ENCODE measurements at places on chromosomes 5 and 9.

GRCh38 chr5:139660923-139661814 is 13.0 kb downstream of the CXXC5 start:
- DNase-seq, result no peak

- no peak for DNase-seq
Observed at GRCh38 chr9:91415290-91415689, 8.3 kb downstream of the NFIL3 start.

GRCh38 chr9:4987961-4988421 is 2.9 kb downstream of the JAK2 start:
- peak; percentile 63 for DNase-seq

DNA sequence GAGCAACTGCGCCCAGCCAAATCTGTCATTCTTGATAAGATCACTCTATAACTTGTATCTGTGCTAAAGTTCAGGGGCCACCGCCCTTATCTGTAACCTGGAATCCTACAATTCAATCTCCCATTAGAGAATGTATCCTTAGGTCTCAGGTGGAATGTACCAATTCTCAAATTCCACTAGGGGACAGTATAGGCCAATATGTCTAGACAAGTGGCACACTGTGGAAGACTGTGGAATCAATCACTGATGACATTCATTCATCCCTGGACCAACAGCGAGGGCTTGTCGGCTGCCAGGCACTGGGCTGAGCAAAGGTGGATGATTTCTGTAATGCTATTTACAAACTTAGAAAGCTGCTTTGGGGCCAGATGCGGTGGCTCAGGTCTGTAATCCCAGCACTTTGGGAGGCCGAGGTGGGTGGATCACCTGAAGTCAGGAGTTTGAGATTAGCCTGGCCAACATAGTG is 28.7 kb upstream of the MEGF9 start:
- DNase-seq, result no peak

DNA sequence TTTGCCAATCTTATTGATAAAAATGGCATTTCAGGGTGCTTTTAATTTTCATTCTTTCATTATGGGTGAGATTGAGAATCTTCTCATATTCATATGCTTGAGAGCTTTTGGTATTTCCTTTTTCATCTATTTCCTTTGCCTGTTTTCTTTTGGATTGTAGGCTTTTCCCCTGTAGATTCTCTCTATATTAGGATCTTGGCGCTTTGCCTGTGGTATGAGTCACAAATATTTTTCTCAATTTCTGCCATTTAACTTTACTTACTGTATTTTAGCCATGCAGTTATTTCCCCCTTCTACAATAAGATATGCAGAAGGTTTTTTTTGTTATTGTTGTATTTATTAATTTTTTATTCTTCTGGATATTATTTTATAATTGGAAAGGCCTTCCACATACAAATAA is 21.5 kb upstream of the KLF9 start:
- no peak for DNase-seq

DNA sequence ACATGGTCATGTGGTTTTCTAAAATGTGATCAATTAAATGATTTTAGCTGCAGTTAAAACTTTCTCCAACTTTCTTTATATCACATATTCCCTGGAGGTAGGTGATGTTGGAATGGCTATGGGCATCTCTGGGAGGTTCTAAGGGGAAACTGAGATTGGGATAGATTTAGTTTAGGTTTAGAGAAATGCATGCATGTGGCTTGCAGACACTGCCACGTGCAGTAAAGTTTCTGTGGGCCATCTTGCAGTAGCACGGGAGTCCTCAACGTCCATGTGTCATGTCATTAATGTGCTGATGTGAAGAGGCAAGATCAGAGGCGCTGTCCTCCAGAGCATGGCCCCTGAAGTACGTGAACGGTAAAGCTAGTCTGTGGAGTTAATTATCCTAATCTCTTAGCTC is 532.7 kb downstream of the SEMA5A start:
- DNase-seq, result no peak

- no peak for DNase-seq
Observed at GRCh38 chr9:38527503-38527902, 92.9 kb downstream of the ANKRD18A start.

DNA sequence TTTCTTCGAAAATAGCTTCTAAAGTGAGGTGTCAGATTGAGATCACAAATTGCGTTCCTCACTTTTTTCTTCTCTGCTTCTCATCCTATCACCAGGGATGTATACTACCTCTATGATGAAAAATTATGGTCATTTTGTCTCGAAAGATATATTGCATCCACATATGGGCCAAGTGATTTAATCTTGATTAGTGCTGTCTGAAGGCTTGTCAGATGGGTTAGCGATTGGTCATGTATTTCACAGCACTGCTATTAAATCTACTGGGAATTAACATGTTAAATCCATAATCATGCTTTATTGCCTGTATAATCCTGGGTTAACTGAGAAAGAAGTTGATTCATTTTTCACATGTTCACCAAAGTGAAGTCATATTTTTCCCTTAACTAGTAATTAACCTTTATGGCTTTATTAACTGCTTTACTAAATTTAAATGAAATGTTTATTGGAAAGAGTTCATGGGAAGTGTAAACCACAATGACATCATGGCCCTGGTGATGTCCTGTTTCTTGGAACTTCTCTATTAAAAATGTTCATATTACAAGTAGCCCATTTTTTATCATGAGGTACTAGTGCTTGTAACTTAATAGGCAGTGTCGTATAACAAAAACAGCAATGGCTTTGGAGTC is 193.3 kb downstream of the SMC2 start:
- no peak for DNase-seq

DNA sequence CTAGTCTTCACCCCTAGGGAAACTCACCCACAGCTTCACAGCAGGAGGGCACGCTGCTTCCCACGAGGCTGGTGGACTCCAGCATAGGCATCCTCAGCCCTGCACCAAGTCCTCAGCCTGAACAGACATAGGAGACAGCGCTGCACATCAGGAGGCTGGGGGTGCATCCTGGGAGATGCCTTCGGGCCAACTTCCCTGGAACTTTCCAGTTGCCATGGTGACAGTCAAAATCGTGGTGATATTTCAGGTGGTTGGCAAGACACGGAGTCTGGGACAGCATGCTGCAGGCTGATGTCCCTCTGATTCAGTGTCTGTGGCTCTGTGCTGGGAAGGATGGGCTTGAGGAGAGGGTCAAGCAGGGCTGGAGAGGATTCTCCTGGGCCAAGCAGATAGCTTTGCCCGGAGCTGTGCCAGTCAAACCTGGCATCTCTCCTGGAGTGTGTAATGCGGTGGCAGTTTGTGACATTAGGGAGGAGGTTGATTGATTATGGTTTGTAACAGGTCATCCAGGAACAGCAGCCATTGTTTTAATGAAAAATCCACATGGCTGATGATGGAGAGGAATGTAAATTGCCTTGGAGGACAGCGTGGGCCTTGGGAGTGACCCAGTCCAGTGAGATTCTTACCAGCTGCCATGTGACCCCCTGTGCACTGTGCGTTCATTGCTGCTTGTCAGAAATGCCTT is 35.6 kb upstream of the SEMA4D start:
- DNase-seq, result no peak

GRCh38 chr9:27131731-27132130 is 22.7 kb downstream of the TEK start:
- no peak for DNase-seq

GRCh38 chr5:97044052-97044451 is 98.4 kb downstream of the LIX1 start:
- no peak for DNase-seq

GRCh38 chr5:177194268-177194667 is 60.7 kb downstream of the NSD1 start:
- DNase-seq, result no peak

DNA sequence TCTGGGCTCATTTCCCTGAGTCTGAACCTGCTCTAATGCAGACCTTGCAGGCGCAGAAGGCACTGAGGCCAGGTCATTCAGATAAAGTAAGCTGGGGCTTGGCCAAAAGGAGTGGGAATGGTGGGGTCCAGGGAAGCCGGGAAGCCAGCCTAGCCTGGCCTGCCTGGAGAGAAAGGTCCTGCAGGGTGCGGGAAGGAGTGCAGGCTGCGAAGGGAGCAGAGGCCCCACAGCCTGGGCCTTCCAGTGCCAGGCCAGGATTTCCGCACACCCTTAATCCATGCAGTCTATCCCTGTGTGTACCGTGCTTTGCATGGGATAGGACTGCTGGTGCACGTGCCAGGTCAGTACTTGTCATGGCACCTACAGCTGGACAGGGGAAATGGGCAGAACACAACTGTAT is 3.6 kb upstream of the STING1 start:
- no peak for DNase-seq

- DNase-seq, result no peak
Observed at GRCh38 chr5:41151564-41151963, 61.8 kb downstream of the C6 start.

DNA sequence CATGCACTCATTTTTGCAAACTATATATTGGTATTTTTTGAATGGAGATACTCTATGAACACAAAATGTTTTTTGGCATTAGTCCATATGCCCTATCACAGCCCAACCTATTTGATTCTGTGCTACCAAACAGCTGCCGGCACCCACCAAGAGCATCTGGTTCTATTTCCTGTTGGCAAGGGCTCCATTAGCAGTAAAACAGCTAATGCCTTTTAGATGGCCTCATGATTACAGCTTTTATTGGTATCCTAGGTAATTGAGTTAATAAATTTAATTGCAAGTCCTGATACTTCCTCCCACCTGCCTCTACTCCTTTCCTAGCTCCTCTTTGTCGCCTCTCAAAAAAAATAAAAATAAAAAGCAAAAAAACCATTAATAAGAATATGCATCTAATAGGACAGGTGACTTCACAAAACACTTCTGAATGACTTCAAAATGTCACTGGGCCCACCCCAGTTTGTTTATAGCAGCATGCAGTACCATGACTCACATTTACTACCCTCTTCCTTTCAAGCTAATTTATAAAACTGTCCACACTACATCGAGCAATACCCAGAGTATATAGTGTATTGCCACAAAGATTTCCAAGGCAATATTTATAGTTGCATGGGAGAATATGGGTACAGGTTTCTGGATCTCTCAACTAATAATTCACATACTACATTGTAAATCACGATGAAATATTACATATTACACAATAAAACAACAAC is 620.4 kb downstream of the SLCO4C1 start:
- no peak for DNase-seq

- DNase-seq, result no peak
Observed at GRCh38 chr5:74127381-74128320, 501.7 kb downstream of the ARHGEF28 start.

DNA sequence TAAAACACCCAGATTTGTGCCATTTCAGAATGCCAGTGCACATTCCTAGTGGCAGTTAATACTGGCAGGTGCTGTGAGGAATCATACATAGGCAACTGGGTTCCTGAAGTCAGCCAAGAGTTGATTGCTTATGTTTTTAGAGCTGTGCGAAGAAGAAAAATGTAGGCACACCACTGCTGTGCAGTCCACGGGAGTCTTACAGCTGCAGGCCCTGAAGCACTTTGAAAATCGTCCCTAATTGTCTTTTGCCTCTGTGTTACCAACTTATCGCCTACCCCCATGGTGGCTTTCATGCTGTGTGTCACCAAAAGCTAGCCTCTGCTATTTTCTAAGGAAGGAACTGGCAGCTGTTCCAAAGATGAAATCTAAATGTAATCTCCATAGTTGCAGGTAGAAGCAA is 263.9 kb downstream of the ARRDC3 start:
- no peak for DNase-seq
